ENCODE measurements at places on chromosomes 7 and 10. TPM values are rescaled to one million over a fixed set of nuclear protein-coding genes. Genes with fewer than 3 reads are reported as not detected.

Gene VWA2
- total RNA-seq = 1.5 TPM

DNA sequence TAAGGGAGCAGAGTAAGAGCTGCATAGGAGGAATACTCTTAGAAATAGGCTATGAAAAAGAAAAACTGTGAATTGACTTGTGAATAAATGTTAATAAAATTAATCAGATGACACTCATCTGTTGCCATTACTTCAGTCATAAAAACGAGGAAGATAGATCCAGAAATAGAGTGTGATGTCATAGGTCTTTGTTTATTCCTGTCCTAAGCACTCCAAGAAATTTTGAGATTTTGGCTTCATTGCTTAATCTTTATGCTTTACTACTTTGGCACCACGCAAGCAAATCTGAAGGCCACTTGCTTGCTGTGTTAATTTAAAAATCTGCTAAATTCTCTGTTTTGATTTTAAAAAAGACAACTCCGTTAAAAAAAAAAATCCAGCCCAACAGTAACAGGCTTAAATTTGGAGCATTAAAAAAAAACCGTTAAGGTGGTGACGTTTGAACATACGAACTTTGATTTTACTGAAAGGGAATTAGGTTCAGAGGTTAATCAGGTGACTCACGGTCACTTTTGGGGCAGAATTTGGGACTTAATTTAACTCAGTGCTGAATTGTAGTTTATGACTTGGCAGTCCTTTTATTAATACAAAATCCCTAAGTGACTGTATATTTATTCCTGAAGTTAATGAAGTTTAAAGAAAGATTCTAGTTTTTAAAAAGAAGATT lies 3.4 kb downstream of the IFRD1 start:
- no peaks in the 10 kb centered on the region for H3K36me3 ChIP-seq
- no peak for DNase-seq
- no peak overlapping the region for H3K4me3 ChIP-seq

DNA sequence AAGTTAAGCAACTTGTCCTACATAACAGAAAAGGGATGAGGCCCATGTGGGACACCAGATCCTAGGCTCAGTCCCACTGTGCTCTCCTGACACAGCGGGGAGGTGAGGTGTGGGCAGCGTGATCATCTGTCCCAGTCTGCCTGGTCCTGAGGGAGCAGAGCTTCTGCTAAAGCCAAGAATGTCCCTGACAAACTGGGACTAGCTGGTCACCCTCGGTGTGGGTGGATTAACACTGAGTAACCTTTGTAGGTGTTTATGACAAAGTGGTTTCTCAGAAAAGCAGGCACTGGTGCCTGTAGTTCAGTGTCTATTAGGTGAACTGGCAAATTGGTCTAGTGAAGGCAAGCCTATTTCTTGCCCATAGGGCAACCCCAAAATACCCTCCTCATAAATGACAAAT lies 127.8 kb upstream of the HABP2 start:
- H3K36me3 ChIP-seq = no peaks in the 10 kb centered on the region
- no peak overlapping the region for H3K4me3 ChIP-seq
- no peaks in the 10 kb centered on the region for H3K27me3 ChIP-seq
- peaks cover 2% of the 10 kb centered on the region for H3K4me1 ChIP-seq
- no peak for DNase-seq

DNA sequence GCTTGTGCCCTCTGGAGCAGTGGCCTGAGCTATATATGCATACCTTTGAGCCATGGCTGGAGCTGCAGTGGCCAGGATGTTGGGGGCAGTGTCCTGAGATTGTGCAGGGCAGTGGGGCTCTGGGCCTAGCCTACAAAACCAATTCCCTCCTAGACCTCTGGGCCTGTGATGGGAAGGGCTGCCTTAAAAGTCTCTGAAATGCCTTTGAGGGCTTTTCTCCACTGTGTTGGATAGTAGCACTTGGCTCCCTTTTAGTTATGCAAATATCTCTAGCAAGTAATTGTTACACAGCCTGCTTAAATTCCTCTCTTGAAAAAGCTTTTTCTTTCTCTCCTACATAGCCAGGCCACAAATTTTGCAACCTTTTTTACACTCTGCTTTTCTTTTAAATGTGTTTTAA lies 426.4 kb downstream of the ACTR3B start:
- H3K27ac ChIP-seq = no peak overlapping the region
- no peaks in the 10 kb centered on the region for H3K27me3 ChIP-seq
- H3K4me3 ChIP-seq = no peak overlapping the region
- DNase-seq = no peak
- H3K4me1 ChIP-seq = no peaks in the 10 kb centered on the region

Gene AGBL3
- total RNA-seq = 8.1 TPM

- no peak overlapping the region for H3K27ac ChIP-seq
- no peak overlapping the region for H3K4me3 ChIP-seq
- peaks cover 3% of the 10 kb centered on the region for H3K4me1 ChIP-seq
- no peaks in the 10 kb centered on the region for H3K36me3 ChIP-seq
- DNase-seq = no peak
Measured at GRCh38 chr10:50332108-50332842, 81.0 kb upstream of the ASAH2 start.
